ENCODE measurements at places on chromosomes 3 and 15.
A peak's percentile ranks its signal among the peaks of the same experiment; 100 is the strongest.

- DNase-seq = no peak
Observed at GRCh38 chr15:82181371-82181770, 81.2 kb downstream of the EFL1 start.

DNA sequence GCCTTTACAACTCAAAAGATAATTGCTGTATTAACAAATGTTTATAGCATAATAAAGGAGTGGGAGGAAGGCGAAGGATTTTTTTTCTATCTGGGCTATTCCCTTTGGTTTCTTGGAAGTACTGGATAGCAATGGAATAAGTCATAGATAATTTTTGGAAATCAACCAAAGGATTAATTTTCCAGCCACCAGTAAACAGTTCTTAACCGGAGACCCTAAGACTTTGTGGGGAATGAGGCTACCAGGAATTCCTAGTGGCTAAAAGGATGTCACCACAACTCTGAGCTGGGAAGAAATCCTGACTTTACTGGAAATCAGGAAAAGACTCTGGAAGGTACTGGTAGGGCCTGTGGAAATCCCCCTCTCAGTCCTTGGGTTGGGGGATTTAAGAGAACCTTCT lies 138.4 kb upstream of the RARB start:
- DNase-seq = no peak

- DNase-seq = peak; percentile 83
Observed at GRCh38 chr15:38038659-38039442, 104.4 kb downstream of the TMCO5A start.

- DNase-seq = peak; percentile 77
Observed at GRCh38 chr3:17645074-17645698, 97.2 kb downstream of the TBC1D5 start.

DNA sequence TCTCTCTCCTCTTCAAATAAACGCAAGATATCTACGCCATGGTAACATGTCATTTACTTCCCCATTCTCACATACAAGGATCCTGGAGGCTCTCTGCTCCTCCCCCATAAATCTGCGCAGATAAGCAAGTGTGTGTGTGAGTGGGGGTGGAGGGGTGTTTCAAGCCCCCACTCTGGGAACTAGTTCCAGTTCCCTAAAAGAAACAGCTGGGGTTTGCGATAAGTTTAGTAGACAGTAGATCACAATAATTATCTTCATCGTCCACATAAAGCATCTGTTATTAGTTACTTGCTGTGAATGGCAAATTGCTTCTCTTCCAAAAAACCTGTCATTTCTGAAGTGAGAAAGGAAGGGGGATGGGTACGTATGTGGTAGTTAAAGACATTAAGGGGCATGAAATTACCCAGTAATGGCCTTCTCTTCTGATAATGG lies 79.8 kb downstream of the RBPMS2 start:
- no peak for DNase-seq

- DNase-seq = no peak
Observed at GRCh38 chr3:64520334-64520733, 167.5 kb downstream of the ADAMTS9 start.

GRCh38 chr3:141103503-141103902 lies 52.4 kb downstream of the SPSB4 start:
- DNase-seq = no peak

- no peak for DNase-seq
Observed at GRCh38 chr15:66193066-66193465, 60.5 kb downstream of the MEGF11 start.

DNA sequence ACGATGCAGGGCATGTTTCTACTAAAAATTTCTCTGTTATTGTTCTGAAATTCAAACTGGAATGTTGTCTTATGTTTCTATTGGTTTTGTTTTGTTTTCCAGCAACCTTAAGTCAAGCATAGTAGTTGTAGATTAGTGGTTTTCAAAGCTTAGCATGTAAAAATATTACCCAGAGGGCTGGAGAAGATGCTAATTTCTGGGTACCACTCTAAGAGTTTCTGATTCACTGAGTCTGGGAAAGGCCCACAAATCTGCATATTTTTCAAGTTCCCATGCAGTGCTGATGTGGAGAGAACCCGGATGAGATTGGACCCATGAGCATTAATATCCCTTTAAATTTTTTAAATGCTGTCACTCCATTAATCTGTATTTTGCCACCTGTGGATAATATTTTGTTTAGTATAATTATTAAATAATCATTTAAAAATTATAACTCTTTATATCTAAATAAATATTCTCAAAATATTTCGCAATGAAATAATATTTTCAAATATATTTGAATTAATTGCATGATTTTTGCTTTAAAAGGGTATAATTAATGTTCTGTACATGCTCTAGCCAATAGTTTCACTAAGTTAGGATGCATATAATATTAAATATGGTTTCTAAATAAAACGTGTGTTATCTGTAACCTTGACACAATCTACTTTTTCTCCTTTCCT lies 1274.7 kb upstream of the CADM2 start:
- DNase-seq = no peak

All from amniotic epithelial cell (primary cell).